ENCODE measurements at places on chromosomes 11 and 22.

DNA sequence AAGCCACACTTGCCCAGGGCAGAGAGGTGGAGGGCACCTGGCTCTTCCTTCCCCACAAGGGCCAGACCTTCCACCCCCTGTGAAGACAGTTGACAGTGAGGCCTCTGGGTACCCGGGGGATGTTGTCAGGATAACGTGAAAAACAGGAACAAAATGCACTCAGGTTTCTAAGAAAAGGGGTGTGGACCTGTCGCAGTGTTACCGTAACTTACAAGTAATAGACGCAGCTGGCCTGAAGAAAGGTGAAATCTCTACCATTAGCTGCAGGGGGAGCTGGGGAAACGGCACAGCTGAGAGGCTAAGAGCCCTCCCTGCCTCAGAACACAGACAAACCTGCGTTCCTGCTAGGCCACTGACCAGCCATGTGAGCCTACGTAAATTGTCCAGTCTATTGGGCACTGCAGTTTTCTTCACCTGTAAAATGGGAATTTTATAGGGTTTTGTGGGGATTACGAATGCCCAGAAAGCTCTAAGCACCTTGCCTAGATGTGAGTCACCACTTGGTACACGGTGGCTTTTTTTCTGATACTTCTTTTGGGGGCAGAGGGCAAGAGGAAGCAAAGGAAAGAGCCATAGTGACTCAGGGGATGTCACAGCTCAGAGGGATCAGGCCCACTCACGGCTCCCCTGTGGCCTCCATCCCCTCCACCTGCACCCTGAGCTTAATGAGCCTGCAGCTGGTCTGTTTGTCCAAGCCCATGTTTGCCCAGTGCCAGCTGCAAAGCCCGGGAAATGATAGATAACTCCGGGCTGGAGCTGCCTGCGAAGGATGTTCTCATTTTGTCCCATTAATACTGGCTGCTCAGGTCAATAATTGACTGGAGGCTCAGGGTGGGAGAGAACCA lies 18.4 kb upstream of the CABP7 start:
- peak; percentile 50 for DNase-seq

DNA sequence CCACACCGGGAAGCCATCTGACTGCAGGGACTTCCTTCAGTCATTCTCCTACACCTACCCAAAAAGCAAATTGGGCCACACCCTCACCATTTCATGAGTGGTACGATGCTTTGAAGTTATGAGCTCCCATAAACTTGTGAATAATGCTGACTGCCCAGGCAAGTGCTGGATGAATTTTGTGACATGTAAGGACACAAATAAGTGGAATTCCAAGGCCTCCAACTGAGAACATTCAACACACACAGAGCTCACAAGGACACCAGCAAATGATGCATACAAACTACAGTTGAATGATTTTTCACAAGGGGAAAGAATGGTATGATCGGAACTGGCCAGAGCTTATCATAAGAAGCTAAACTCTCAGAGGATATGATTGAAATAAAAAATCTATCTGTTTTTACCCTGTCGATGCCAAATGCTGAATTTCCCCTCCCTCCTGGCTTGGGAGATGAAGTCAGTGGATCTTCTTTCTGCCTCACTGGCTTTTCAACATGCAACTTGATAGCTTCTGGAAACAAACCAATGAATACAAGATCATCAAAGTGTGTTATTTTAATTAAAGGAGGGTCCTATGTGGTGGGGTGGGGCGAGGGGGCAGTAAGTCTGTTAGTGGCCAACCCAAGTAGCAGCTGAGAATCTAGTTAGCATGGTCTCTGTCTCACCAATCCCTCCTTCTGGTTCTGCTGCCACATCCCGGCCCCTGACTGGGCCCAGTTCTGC lies 123.8 kb downstream of the WT1 start:
- no peak for DNase-seq

- no peak for DNase-seq
Measured at GRCh38 chr11:4578624-4579023, 2.9 kb upstream of the OR52I2 start.

- peak; percentile 82 for DNase-seq
Measured at GRCh38 chr22:24994070-24994763, 41.7 kb downstream of the KIAA1671 start.

DNA sequence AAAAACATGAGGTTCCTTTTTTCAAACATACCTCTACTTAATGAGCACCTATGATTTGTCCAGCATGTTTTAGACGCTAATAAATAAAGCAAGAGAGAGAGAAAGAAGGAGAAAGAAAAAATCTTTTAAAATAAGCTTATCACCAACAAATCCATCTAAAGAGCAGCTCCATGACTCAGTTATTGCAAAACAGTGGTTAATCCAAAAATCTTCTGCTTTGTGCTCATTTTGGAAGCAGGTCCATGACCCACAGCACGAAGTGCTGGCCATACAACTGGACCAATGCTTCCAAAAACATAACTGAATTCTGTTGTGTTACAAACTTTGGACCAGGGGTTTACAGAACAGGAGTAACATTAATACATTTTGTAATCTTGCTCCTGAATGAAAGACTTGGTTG lies 696.6 kb downstream of the KCNA4 start:
- no peak for DNase-seq

- no peak for DNase-seq
Measured at GRCh38 chr22:29151316-29151715, 54.4 kb upstream of the EMID1 start.

- no peak for DNase-seq
Measured at GRCh38 chr11:5283086-5283485, 13.3 kb upstream of the HBE1 start.

GRCh38 chr11:19092850-19093249 lies 24.1 kb upstream of the ZDHHC13 start:
- DNase-seq = no peak

GRCh38 chr11:112689851-112690250 lies 271.4 kb upstream of the NCAM1 start:
- no peak for DNase-seq

DNA sequence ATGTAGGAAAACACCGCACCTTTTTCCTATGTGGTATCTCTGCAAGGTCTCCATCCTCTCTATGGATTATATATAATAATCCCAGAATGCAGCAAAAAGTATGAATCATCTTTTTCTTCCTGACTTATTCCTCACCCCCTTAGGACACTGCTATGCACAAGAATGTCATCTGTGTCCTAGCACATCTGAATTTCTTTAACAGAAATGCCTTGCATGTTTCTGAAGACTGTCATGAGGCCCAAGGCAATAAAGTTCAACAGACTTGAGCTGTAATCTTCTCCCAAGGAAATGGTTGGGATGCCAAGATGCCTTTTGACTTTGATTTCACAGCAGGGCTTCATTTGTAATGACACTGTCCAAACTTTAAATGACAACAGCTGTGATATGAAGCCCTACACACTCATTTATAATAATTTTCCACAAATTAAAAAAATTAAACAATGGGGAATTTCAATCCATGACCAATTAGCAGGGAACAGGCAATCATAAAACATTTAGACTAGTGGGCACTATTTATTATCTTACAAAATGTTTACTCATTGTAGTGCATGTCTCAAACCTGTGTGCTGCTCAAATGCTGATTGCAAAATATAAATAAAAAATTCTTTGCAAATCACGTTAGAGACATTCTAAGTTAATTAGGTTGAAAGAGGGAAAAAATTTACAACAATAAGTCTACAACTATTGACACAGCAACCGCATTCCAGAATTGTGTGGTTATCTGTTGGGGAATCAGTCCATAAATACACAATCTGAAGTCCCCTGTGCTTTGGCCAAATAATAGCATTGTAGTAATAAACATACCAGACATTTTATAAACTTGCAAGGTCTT lies 242.3 kb downstream of the SWAP70 start:
- no peak for DNase-seq

DNA sequence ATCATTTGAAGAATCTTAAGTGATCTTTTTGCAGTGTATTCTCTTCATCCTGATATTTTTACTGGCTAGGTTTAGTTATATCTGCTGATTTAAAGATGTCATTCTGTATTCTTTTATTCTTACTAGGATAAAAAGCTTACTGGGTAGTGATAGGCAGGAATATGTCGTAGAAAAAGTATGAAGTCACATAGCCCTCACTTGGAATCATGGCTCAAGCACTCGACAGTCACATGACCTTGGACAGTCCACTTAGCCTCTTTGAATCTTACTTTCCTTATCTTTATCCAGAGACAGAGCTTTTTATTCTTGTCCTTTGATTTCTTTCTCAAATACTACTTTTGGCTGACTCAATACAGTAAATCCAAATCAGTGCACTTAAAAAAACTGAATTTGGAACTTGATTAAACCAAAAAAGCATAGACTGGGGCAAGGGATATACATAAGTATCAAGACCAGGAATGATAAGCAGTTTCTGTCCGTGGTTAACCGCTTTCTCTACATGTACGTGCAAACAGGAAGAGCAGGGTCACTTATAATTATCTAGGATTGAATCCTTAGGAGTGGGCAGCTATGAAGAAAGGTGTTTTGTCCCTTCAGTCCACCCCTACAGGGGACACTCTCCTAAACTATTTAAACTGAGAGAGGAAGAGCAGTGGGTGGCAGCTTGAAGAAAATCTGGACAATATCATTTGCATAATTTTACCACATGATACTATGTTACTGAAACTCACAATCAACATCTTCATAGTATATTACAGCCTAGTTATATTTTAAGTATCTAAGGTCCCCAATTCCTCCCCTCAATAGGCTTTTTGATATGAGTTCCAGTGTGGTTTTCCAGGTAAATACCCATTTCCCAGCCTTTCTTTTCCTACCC lies 8.0 kb downstream of the MMP7 start:
- DNase-seq = no peak

- no peak for DNase-seq
Measured at GRCh38 chr22:20966883-20967696, at the start of gene AIFM3. AIFM3 (plus strand) TSS chr22:20967255; CDS start chr22:20967945, 690 bp downstream.

DNA sequence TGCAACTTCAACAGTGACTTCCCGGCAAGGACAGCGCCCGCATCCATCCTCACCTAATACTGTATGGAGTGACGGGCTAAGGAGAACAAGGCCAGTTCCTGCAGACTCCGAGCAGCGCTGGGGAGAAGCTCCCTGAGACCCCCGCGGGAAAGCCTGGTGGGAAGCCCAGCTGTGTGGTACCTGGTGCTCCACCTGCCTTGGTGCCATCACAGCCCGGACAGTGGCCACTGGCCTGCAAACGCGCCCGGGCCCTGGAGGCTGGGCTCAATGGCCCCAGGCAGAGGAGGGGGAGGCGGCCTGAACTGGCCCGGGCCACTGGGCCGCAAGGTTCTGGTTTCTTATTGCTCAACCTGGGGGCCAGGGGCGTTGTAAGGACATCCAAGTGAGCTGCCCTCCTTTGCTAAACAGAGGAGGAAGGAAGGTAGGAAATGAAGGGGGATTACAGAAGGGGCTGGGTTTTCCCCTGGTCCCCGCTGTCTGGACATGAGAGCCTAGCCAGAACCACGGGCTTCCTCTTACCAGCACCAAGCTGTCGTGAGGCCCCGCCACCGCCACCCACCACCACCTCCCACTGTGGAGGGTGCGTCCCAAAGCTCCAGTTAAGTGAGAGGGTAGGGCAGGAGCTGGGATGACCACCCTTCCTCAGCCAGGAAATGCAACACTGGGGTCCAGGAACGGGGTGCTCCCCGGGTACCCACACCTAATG lies 8.5 kb upstream of the CDC42BPG start:
- DNase-seq = no peak

GRCh38 chr22:49215840-49216239 lies 611.8 kb downstream of the BRD1 start:
- DNase-seq = no peak

DNA sequence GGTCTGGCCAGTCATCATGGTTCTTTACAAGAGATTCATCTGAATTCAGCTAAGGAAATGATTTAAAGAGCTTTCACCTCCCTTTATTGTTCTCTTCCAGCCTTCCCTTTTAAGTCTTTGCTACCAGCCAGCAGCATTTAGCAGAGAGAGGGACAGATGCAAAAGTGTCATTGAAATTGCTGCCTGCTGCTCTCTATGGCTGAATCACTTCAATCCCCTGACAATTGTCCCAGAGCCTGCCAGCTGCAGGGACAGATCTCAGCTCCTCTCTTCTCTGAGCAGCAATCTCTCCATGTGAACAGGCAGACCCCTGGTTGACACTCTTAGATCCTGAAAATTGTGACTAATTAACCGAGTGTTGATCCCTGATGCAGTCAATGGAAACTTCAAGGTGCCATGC lies 816.9 kb upstream of the CCDC90B start:
- DNase-seq = no peak

DNA sequence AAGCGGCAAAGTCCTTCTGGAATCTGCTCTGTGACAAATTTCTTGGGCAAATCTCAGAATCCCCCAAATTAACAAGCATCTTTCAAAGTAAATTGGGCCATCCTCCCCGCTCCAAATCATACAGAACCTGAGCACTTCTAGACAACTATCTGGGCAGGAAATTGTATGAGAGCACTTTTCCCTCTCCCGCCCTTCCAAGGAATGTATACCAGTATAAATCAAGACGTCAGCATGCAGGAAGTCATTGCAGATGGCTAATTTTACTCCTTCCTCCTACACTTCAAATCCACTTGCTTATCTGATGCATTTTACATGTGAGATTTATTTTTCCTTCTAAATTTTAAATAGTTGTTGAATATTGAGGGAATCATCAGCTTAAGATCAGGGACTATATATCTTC lies 52.1 kb downstream of the NTM start:
- no peak for DNase-seq

GRCh38 chr11:32094923-32095322 lies 4.0 kb downstream of the RCN1 start:
- no peak for DNase-seq

- no peak for DNase-seq
Measured at GRCh38 chr11:114880442-114880841, 202.1 kb downstream of the NXPE2 start.

DNA sequence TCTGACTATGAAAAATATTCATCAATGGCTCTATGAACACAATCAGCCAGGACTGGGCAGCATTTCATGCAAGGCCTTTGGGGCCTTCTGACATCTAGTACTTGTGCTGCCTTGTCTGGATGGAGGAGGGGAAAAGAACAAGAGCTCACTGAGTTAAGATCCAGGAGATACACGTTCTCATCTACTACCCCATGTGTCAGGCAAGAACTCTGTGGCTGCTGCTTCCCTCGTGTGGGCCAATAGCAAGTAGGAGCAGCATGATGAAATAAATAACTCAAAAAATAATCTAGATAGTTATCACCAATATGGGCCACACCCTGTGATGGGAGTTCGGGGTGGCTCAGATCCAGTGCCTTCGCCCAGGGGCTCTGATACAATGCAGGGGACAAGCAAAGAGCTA lies 7.3 kb downstream of the KCNE3 start:
- DNase-seq = no peak

DNA sequence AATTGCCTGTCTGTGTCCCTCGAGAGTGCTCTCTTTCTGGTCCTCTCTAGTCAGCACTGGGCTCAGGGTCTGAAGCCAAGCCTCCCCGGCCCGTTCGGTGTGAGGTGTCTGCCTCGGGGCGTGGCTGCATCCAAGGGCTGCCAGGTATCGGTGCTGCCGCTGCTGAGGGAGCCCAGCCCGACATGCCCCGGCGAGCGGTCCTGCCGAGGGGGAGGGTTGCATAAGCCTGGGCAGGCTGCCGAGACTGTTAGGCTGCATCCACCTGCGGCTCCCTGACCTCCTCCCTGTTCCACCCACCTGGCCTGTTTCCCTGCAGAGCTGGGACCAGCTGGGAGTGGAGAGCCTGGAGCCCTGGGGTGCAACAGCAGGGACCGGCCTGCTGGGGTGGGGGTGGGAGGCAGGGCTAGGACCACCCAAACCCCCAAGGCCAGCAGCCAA lies 6.3 kb downstream of the OVOL1 start:
- no peak for DNase-seq

- no peak for DNase-seq
Measured at GRCh38 chr22:48702573-48703264, 1125.0 kb downstream of the BRD1 start.
